Forelimb muscle (tissue), 1 donor: ENCODE measurements at places on chromosomes 13 and 19.

DNA sequence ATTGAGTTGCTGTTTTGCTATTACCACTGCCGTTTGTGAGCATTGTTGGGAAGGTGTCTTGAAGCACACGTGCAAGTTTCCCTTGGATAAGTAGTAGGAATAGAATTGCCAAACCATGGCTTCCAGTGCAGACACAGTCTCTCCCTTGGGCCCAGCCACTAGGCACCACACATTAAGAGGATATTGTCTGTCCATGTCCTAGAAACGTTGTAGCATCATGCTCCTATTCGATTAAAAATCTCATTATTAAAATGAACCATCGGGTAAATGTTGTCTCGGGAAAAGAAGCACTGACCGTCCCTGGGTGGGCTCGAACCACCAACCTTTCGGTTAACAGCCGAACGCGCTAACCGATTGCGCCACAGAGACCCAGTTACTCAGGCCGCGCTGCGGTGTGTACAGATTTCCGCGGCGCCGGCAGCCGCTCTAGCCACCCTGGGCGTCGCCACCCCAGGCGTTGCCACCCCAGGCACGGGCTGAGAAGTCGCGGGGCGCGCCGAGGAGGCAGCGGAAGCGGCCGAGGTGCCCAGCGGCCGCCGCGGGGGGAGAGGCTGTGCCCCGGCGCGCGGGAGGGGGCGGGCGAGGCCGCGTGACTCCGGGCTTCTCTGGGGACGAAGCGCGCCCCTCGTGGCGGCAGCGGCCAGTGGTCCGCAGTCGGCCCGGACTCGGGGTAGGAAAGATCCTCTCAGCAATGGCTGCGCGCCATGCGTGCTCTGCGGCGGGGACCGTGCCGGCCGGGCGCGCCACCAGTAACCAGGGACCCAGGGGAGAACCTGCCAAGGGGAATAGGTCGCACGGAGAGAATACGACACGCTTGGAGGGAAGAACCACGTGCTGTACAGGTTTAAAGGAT is 56.2 kb downstream of the USPL1 start:
- DNase-seq, result no peak

DNA sequence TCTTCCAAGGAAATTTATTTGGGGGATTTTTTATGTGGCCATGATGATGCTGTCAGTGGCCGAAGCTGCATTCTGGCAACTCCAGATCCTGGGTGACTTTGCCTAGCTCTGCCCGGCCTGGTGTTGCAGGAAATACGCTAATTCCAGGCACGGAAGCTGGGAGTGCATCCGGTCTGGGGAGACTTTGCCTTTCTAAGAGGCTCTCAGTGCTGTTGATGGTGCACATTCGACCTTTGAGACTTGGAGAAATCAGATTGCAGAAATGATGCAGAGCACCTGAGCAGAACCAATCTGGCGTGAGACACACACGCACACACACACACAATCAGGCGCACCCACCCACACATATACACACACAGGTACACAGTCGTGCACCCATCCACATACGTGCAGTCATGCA is 5.9 kb upstream of the TMEM255B start:
- DNase-seq, result no peak

GRCh38 chr13:35961461-35962220 is 169.5 kb downstream of the DCLK1 start:
- no peak for DNase-seq

GRCh38 chr13:46345398-46345797 is 41.7 kb downstream of the RUBCNL start:
- no peak for DNase-seq

- no peak for DNase-seq
These were observed 111.9 kb downstream of the KCNRG start for GRCh38 chr13:50126993-50127725.

- DNase-seq, result no peak
These were observed 3.5 kb downstream of the YJEFN3 start for GRCh38 chr19:19531951-19532805.

- DNase-seq, result peak; percentile 88
These were observed at the start of gene ZNF835 for GRCh38 chr19:56671613-56671994. Gene ZNF835, minus strand, starts transcription at chr19:56671757. Its CDS starts 6,559 bp downstream, at chr19:56665198.

DNA sequence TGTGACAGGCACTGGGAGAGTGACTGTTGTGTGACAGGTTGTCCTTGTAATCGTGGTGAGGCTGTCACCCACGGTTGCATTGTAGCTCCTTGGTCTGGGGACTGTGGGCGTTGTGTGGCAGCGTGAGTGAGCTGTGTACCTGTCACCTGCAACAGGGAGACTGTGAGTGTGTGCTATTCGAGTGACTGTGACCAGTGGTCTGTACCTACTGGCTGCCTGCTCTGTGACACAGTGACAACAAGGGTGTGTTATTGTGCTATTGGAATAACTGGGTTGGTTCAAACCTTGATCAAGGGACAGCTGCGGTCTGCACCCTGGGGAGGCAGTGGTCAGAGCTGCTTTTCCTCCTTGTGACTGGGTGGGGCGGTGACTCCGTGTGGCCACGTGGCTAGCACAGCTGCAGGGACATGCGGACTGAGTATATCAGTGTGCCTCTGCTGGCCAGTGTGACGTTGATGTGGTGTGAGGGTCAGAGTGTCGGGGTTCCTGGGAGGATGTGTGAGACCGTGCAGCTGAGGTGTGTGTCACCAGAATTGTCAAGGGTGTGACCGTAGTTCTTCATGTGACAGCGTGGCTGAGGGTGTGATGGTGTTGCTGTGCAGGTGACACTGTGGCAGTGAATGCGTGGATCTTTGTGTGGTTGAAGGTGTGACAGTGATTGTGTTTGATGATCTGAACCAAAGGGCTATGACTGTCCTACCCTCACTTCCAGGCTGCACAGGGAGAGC is 10.1 kb upstream of the NFIX start:
- DNase-seq, result peak; percentile 56

DNA sequence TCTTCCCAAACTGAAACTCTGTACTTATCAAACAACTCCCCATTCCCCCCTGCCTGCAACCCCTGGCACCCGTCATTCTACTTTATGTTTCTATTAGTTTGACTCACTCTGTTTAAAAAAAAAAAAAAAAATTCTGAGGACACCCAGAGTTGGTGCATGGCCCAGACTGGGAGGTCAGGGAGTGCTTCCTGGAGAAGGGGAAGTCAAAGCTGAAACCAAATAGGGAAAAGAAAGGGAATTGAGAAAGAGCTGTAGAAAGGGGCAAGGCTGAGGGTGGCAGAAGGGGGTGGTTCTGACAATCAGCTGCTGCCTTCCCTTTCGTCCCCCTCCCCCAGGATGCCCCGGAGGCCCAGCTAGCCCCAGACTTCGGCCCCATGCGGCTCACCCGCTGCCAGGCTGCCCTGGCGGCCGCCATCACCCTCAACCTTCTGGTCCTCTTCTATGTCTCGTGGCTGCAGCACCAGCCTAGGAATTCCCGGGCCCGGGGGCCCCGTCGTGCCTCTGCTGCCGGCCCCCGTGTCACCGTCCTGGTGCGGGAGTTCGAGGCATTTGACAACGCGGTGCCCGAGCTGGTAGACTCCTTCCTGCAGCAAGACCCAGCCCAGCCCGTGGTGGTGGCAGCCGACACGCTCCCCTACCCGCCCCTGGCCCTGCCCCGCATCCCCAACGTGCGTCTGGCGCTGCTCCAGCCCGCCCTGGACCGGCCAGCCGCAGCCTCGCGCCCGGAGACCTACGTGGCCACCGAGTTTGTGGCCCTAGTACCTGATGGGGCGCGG is 9.0 kb upstream of the STRN4 start:
- DNase-seq, result no peak

DNA sequence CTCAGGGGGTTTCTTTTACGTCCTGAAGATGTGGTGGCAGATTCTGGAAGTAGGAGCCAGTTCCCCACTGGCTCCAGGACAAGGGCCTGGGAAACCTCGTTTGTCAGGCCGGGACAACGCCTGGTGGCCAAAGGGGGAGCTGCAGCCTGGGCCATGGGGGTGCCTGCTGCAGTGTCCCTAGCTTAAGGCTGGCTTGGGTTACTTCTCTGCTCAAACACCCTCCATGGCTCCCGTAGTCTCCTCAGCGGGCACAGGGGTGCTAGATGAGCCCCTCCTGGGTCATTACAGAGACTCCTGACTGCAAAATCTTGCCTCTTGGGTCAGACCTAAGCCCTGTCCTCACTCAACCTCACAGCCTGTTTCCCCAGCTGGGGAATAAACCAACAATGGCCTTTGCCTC is 14.7 kb downstream of the CILP2 start:
- DNase-seq, result no peak

- DNase-seq, result peak; percentile 77
These were observed 280.6 kb downstream of the SHISA2 start for GRCh38 chr13:25771202-25771601.

GRCh38 chr13:31631746-31632145 is 107.6 kb upstream of the RXFP2 start:
- DNase-seq, result no peak

GRCh38 chr19:45542234-45542668 is 35.0 kb downstream of the VASP start:
- no peak for DNase-seq

- no peak for DNase-seq
These were observed 2.1 kb downstream of the POU4F1 start for GRCh38 chr13:78601124-78601873.

DNA sequence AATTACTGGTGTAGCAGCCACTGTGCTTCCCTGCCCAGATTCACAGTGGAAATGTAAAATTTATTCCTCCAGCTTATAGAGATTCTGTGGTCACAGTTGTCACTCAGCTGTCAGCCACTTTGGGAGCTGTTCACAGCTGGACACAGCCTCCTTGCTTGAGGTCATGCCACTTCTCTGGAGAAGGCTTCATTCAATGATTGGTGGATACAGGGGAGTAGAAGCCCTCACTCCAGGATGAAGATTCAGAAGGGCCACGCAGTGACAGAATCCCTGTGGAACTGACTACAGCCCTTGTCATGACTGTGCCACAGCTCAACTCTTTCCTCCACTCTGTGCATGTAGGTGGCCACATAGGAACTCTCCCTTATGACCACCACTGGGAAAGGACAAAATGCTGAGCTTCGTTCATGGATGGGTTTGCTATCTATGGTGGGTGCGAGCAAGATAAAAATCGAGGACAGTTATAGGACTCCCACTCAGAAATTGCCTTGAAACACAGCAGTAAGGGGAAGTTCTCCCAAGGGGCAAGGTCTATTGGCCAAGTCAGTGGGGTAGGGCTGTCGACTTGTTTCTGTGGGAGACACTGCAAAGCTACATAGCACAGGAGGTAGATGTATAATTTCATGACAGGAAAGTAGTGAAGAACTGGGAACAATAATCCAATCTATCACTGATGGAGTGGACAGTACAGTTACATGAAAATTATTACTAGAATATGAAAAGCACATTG is 98.7 kb downstream of the CCNA1 start:
- no peak for DNase-seq

- no peak for DNase-seq
These were observed 691.6 kb downstream of the DIAPH3 start for GRCh38 chr13:59472134-59472533.

DNA sequence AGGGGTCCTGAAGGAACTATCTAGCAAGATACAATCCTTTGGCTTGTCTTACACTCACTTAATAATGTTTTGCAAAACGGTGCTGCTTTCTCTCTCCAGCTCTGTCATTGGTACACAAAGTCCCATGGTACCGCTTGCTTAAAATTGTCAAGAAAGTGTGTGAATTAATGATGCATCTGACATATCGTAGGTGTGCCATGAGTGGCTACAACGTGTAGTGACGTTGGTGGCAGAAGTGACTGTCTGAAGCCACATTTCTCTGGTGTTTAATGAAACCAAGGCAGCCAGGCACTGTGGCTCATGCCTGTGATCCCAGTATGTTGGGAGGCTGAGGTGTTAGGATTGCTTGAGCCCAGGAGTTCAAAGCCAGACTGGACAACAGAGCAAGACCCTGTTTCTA is 2.6 kb downstream of the HSH2D start:
- no peak for DNase-seq
